Smooth muscle cell of the umbilical artery (primary cell): ENCODE measurements at places on chromosomes 7 and 10. TPM values are rescaled to one million over a fixed set of nuclear protein-coding genes. Genes with fewer than 3 reads are reported as not detected.

The ANLN gene
- 6.2 and 47.3 TPM in 2 replicates for total RNA-seq

The RNF148 gene
- total RNA-seq, result 0.92 TPM in 1 of 2 replicates, not detected in the other

The TRUB1 gene
- total RNA-seq, result 33.4 and 34.7 TPM in 2 replicates

The NKX2-3 gene
- total RNA-seq, result 0.14 and 0.89 TPM in 2 replicates

The PIP gene
- not detected in 2 replicates for total RNA-seq

The CYP3A4 gene
- not detected in 2 replicates for total RNA-seq

The ADAM8 gene
- 1.2 and 4.3 TPM in 2 replicates for total RNA-seq

The BCL7B gene
- 14.8 and 18.6 TPM in 2 replicates for total RNA-seq

The TUBB8 gene
- not detected in 2 replicates for total RNA-seq
